ENCODE measurements at places on chromosomes 11 and 22.

- peak; percentile 4 for DNase-seq
Observed at GRCh38 chr11:110565357-110566336, 135.9 kb downstream of the FDX1 start.

GRCh38 chr11:123510579-123510905 lies 80.5 kb downstream of the GRAMD1B start:
- no peak for DNase-seq

DNA sequence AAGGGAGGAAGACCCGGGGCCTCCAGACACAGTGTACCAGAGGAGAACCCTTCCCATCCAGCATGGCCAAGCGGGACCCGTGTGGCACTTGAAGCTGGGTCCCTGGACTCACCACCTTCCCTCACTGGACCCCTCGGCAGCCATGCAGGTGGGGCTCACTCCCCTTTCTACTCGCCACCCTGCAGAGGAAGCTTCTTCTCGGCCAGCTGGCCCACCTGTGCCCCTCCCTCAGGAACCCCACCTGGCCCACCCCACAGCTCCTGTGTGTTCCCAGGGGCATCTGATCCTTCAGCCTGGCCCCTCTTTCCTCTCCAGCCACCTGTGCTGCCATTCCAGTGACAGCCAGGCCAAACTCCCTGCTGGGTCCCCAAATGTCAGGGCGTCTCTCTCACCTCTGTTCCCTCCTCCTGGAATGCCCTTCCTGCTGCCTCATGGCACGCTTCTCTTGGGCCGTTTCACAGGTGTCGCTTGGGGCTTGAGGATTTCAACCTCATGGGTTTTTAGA lies 38.0 kb downstream of the IGF2 start:
- no peak for DNase-seq

DNA sequence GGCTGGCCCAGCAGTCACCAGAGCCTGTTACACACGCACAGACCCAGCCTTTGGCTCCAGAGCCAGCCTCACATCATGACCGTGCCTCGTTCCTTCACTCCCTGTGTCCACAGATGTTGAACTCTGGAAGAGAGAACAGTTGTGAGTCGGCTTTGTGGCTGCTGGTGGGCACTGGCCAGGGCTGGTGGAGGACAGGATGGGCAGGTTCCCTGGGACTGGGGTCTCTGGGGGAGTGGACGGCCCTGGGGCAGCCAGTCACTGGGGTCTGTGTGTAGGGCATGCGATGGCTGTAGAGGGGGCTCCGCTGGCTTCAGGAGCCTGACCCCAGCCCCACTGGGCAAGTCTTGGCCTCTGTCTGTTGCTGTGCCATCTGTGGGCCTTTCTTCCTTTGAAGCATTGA lies 1070.1 kb downstream of the BRD1 start:
- no peak for DNase-seq

DNA sequence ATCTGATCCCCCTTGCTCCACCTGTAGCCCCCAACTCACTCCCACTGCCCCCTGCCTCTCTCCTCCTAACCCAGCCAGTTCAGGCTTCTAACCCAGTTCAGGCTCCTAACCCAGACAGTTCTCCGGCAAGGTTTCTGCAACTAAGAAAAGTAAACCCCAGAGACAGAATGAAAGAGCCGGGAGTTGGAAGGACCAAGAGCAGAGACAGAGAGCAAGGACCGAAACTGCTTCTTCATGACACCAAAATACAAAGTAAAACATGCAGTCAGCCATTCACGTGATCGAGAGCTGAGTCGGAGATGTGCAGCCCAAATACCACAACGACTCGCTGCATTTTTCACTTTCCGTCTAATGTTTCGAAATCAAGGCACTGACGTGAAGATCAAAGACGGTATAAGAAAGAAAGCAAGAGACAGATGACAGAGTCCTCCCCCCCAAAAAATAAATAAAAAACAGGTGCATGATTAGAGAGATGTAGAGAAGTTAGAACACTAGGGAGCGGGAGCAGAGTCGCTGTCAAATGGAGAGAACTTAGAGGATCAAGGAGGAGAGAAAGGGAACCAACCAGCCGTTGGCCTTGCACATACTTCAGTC lies 884 bp downstream of the IL10RA start:
- peak; percentile 56 for DNase-seq

GRCh38 chr11:47854667-47855066 lies 6.5 kb upstream of the NUP160 start:
- DNase-seq: no peak

- DNase-seq: peak; percentile 5
Observed at GRCh38 chr11:22192642-22193347, at the start of gene ANO5. Gene ANO5, plus strand, starts transcription at chr11:22193085. Its CDS starts 408 bp downstream, at chr11:22193493.

- DNase-seq: no peak
Observed at GRCh38 chr11:1827095-1827813, 7.5 kb upstream of the SYT8 start.

- DNase-seq: no peak
Observed at GRCh38 chr22:48951836-48952235, 875.8 kb downstream of the BRD1 start.

GRCh38 chr22:39490135-39490798 lies 11.8 kb upstream of the MIEF1 start:
- peak; percentile 63 for DNase-seq

DNA sequence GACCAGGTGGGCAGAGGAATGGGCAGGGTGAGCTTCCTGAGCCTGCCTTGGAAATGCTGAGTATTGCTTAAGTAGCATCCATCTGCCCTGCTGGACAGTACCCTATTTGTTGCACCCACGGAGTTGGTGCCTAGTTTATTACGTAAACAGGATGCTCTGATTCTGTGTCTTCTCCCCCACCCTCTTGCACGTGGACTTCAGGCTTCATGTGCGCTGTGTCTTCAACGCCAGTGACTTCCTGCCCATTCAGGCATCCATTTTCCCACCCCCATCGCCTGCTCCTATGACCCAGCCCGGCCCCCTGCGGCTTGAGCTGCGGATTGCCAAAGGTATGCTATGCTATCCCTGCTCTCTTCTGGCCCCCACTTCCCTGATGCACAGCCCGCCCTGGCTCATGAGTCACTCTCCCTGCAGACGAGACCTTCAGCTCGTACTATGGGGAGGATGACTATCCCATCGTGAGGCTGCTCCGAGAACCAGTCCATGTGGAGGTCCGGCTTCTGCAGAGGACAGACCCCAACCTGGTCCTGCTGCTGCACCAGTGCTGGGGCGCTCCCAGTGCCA lies 5.7 kb downstream of the ZP1 start:
- DNase-seq: no peak

DNA sequence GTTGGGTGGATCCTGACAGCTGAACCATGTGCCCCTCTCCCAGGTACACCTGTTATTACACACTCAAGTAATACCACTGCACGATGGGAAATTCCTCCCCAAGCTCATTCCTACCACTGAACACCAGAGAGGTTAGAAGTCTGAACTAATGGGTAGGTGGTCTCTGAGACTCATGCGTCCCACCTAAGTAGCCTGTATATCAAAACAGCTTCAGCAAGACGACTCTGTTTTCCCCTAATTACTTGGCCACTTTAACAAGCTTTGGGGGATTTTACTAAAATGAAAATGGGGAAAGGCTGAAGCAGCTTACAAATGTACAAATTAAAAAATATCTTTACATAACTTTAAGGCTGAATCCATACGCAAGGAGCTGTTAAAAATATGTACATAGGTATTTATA lies 29.4 kb downstream of the LGR4 start:
- DNase-seq: no peak

DNA sequence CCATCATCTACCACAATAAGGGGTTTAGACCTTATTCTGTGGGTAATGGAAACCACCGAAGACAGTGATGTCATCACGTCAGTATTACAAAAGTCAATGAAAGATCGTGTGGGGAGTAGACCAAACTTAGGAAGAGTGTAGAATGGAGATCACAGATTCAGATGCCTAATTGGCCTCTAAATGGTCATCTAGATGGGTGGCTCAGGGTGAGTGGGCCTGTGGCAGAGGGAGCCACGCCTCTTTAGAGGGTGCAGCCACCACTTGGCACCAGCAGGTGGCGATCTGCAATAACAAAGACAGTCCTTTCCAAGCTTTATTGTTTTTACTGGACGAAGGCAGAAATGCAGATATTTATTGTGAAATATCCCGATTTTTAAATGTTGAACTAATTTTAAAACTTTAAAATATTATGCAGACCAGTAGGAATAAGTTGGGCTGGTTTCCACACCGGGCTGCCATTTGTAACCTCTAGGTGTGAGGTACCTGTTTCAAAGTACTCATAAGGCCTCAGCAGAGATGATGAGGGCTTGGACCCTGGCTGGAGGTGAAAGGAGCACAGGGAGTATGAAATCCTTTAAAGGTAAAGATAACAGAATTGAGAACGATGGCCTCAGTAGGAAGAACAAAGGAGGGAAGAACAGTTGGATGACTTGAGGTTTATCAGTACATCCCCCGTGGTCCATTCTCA lies 222.0 kb downstream of the DBX1 start:
- DNase-seq: peak; percentile 28

DNA sequence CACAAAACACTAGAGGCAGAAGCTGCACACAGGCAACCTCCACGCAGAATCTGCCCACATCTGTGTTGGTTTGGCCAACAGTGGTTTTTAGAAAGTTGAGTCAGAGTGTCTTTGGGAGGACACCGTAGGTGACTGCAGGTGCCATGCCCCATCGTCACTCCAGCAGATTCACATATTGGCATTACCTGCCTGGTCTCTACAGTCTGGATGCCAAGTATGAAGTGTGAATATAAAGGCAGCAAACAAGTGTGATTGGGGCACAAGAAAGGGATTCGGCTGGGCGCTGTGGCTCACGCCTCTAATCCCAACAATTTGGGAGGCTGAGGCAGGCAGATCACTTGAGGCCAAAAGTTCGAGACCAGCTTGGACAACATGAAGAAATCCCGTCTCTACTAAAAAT lies 11.0 kb upstream of the FXYD2 start:
- DNase-seq: no peak

DNA sequence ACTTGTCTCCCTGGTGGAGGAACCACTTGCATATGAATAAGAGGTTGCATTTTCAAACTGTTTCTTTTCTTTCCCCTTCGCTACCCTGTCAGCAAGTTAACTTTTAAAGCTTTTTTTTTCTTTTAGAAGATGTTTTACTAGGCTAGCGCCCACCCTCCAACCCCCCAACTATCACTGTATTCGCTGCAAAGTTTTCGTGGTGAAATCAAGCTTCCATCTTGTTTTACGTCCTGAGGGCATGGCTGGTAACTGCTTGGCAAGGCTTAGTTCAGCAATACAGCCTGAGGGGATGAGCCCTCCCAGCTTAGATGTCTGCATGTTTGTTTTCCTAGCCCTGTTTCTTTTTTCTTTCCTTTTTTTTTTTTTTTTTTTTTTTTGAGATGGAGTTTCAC lies 1359.3 kb downstream of the LRRC4C start:
- DNase-seq: no peak

DNA sequence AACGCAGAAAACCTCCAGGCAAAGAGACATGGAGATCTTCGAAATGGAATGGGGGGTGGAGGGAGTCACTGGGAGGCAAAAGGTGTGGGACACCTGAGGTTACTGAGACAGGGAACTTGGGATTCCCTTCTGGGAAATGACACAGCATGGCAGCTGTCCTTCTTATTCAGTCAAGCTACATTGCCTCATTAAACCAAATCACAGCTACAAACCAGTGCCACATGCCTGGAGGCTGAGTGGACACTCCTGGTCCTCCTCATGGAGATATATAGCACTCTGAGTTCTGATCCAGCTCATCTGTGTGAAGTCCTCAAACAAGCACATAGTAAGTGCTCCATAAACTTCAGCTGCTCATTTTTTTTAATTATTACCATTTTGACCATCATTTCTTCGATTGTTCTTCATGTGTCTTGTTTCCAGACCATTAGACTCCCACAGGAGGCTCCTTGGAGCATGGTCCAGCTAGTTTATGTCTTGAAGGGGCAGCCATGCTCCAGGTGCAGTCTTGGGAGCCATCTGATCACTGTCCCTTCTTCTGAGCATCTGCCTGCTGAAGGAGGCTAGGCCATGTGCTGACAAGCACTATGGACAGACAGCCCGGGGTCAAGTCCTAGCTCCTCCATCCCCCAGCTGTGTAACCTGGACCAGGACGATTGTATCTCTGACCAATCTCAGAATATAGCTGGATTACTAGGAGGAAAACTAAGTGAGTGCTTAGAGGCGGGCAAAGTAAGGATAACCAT lies 9.7 kb upstream of the FXYD2 start:
- no peak for DNase-seq

GRCh38 chr22:31825513-31825912 lies 71.7 kb downstream of the DEPDC5 start:
- no peak for DNase-seq
